Endothelial cell (in vitro differentiated cells): ENCODE measurements at places on chromosomes 11 and 22.

DNA sequence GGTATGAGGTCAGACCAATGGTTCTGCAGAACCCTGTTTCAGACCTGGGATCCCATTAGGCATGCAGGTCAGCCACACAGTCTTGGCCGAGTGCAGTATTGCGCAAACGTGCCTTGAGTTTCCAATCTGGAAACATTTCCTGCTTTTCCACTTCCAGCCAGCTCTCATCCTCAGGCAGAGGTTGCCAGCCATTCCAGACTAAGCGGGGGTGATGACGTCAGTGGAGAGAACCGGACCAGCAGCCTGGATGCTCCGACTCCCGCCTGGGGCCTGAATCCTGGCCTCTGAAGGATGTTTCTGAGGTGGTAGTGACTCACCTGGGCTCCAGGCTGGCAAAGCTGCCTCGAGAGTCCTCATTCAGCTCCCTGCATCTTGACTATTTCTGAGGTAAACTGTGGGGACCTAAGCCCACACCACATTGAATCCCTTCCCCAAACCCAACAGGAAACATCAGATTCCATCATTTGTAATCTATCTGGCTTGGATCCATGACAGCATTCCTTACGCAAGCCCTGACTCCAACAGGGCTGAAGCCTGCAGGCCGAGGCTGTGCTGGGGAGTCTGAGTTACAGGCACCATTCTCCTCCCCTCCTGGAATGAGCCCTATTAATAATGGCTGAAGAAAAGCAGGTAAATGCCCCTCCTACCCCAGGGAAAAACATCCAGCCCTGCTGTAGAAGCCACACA, 83.0 kb downstream of the ABTB2 start:
- peaks cover 4% of the 10 kb centered on the region for H3K27me3 ChIP-seq
- no peak for DNase-seq
- no peak overlapping the region for H3K4me3 ChIP-seq
- H3K27ac ChIP-seq = no peak overlapping the region
- H3K36me3 ChIP-seq = no peaks in the 10 kb centered on the region

DNA sequence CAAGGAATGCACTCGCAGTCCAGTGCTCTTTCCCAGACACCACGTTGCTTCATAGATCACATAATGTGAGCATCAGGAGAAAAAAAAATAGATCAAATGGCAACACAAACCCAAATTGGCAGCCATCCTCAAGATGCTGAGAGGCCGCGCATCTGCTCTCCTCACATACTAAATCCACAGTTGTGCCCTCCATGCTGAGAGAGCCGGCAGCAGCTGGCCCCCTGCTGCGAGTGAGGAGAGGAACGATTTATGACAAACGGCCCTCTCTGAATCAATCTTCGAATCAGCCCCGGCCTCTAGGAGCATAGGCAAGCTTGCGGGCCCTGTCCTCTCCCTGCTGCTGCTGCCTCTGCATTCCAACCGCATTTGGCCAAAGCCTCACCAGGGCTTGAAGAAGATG, 159.9 kb upstream of the TENM4 start:
- no peak for DNase-seq
- H3K36me3 ChIP-seq = no peaks in the 10 kb centered on the region
- H3K4me3 ChIP-seq = no peak overlapping the region
- H3K27ac ChIP-seq = no peak overlapping the region
- H3K27me3 ChIP-seq = no peaks in the 10 kb centered on the region

DNA sequence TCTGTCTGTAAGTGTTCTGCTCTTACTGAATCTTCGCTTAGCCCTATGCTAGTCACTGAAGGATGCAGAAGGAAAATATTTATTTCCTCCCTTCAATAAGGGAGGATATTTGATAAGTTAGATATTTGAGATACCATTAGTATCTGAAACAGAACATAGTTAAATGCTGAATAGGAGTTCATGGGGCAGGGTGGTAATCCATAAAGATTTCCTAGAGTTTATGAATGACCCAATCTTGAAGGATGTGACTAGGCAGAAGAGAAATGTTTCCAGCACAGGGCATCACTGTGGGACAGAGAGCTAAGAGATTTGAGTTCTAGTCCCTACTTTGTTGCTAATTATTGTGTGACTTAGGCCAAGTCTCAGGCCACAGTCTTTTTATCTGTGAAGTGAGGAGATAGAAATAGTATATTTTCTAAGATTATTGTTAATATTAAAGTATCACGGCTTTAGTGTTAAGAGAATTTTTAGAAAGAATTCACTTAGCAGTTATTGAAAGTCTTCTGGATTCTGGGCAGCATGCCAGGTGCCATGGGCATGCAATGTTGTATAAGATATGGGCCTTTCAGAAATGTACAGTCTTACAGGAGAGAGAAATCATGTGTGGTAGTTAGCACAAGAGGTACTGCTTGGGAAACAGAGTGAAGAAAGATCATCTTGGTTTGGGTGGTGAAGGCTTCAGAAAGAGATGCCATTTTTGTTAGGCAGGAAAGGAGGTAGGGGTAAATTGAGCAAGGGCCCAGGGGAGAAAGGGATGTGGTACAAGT, 24.0 kb downstream of the SWAP70 start:
- no peaks in the 10 kb centered on the region for H3K36me3 ChIP-seq
- H3K4me3 ChIP-seq = no peak overlapping the region
- DNase-seq = no peak

- H3K4me1 ChIP-seq = peaks cover 20% of the 10 kb centered on the region
- peak overlapping the region; percentile 57 for H3K4me3 ChIP-seq
- peaks cover 17% of the 10 kb centered on the region for H3K27me3 ChIP-seq
- H3K27ac ChIP-seq = no peak overlapping the region
- H3K36me3 ChIP-seq = peaks cover 3% of the 10 kb centered on the region
- DNase-seq = no peak
Observed at GRCh38 chr11:3162410-3163240, 2.5 kb downstream of the OSBPL5 start.

DNA sequence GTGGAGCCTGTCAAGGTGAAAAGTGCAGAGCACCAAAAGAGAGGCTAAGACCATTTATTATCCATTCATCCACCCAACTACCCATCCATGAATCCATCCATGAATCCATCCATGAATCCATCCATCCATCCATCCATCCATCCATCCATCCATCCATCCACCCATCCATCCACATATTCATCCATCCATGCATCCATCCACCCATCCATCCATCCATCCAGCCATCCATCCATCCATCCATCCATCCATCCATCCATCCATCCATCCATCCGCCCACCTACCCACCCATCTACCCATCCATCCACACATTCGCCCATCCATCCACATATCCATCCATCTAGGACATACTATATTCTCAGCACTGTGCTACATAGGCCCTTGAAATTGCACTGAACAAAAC, 68.0 kb downstream of the SYN3 start:
- H3K36me3 ChIP-seq = no peaks in the 10 kb centered on the region
- no peak for DNase-seq
- peaks cover 3% of the 10 kb centered on the region for H3K27me3 ChIP-seq
- no peak overlapping the region for H3K4me3 ChIP-seq
- H3K27ac ChIP-seq = no peak overlapping the region
- peaks cover 16% of the 10 kb centered on the region for H3K4me1 ChIP-seq
